Mesendoderm (in vitro differentiated cells): ENCODE measurements at places on chromosomes 2 and 18.

DNA sequence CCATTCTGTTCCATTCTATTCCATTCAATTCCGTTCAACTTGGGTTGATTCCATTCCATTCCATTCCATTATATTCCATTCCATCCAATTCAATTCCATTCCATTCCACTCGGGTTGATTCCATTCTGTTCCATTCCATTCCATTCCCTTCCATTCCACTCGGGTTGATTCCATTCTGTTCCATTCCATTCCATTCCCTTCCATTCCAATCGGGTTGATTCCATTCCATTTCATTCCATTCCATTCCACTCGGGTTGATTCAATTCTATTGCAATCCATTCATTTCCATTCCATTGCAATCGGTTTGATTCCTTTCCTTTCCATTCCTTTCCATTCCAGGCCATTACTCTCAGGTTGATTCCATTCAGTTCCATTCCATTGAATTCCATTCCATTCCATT, 1138.4 kb downstream of the RPIA start:
- H3K4me3 ChIP-seq, result no peak overlapping the region
- peaks cover 2% of the 10 kb centered on the region for H3K36me3 ChIP-seq
- H3K27me3 ChIP-seq, result no peaks in the 10 kb centered on the region
- H3K27ac ChIP-seq, result no peak overlapping the region

DNA sequence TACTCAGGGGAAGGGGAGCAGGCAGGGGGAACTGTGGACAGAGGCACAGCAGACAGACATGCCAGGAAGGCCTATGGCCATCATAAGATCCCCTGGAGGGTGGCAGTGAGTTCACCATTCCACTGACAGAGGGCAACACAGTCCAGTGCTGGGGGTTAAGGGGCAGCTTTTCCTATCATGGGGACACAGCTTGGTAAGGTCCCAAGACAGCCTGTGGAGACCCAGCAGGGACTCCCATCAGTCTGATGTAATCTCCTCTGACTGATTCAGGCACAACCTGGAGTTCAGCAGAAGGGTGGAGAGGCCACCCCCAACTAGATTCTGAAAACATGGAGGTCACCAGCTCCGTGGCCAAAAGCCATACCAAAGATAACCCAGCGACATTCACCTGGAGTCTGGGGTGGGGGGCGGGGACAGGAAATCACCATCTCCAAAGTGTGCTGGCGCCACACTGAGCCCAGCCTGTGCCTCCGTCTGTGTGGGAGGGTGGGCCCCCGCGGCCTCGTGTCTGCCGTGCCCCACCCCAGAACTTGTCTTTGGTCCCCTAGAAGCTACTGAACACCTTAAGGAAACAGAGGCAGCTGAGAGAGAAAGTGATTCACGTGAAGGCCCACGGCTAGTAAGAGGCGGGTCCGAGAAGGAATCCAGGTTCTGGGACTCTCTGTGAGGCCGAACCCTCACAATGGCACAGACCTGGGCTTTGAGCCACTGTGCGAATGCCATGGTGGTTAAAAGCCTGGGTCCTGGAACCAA, 28.6 kb downstream of the DNMT3A start:
- H3K27me3 ChIP-seq, result no peaks in the 10 kb centered on the region
- H3K27ac ChIP-seq, result no peak overlapping the region
- no peak overlapping the region for H3K4me3 ChIP-seq
- DNase-seq, result no peak
- H3K36me3 ChIP-seq, result no peaks in the 10 kb centered on the region

DNA sequence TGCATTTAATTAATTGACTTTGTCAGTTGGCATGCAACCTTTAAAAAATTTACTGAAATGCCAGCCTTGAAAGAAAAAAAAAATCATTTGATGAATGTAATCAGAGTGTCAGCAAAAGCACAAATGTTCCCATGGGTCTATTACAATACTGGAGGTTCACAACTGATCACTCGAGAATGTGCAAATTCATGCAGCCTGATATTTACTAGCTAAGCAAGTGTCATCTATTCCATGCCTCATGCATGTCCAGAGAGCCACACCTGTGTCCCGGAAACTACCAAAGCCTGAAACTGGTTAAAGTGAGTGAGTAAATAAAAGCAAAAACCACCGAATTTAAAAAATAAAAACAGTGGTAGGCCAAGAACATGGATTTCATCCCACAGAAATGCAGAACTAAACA, 415.3 kb upstream of the ID2 start:
- H3K27me3 ChIP-seq, result no peaks in the 10 kb centered on the region
- no peak overlapping the region for H3K27ac ChIP-seq
- DNase-seq, result no peak
- H3K36me3 ChIP-seq, result no peaks in the 10 kb centered on the region
- no peaks in the 10 kb centered on the region for H3K4me1 ChIP-seq
- H3K4me3 ChIP-seq, result no peak overlapping the region

DNA sequence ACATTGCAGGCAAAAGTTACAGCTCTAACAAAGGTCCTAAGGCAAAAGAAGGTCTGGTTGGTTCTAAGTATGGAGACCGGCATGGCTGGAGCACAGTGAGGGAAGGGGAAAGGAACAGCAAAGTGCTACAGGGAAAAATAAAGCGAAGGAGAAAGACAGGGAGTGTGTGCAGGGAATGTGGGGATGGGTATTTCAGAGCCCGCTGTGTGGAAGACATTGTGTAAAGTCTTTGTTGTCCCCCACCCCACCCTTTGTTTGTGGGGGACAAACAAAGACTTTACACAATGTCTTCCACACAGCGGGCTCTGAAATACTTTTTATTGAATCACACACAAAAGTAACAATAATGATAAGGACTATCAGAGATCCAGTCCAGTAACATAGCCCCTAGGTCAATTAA, 28.9 kb upstream of the C2orf15 start:
- no peak overlapping the region for H3K4me3 ChIP-seq
- no peaks in the 10 kb centered on the region for H3K4me1 ChIP-seq
- H3K36me3 ChIP-seq, result no peaks in the 10 kb centered on the region
- no peak for DNase-seq
- H3K27ac ChIP-seq, result no peak overlapping the region
- no peaks in the 10 kb centered on the region for H3K27me3 ChIP-seq

DNA sequence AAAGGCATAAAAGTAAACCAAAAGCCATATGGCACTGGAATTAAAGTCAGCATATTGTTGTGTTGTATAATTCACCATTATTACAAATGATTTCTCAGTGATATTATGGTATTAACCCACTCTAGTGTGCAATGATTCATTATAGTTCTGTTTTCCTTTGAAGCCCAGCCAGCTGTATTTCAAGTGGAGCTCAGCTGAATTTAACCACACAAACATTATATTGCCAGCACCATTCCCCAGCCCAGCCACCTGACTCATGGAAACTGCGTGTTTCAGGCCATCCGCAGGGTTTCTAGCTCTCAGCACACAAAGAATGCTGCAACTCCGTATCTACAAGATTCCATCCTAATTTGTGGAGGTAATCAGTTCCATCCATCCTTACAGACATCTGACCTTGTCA, 166.8 kb upstream of the CHAC2 start:
- H3K27me3 ChIP-seq, result no peaks in the 10 kb centered on the region
- no peaks in the 10 kb centered on the region for H3K4me1 ChIP-seq
- no peak for DNase-seq
- H3K27ac ChIP-seq, result no peak overlapping the region
- H3K4me3 ChIP-seq, result no peak overlapping the region

DNA sequence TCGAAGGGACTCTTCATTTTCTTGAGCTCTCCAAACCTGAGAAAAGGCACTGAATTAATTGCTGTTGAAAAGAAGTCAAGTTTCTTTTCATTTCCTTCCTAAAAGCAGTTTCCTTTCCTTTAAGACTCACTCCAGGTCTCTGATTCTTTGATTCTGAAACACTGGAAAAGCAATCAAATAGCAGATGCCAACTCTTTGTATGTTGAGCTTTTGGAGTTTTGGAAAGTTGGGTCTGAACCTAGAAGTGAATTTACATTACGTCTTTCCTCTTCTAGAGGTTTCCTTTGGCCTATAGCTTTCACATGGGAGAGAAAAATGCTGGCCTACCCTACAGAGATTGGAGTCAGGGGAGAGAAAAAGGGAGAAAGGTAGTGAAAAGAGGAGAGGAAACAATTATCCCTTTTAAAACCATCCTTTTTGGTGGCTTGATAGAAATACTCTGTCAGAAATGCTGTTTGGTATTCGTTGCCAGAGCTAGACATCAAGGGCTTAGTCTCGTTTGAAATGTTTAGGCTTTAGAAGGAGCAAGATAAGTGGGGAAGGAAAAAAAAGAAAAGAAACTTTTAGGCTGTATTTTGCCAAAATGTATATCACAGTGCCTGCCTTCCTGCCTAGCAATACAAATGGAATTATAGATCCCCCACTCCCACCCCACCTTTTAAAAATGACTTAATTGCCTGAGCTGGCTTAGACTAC, 187.7 kb downstream of the PRPF40A start:
- H3K4me3 ChIP-seq, result no peak overlapping the region
- no peak for DNase-seq
- no peak overlapping the region for H3K27ac ChIP-seq
- no peaks in the 10 kb centered on the region for H3K36me3 ChIP-seq
- no peaks in the 10 kb centered on the region for H3K27me3 ChIP-seq

DNA sequence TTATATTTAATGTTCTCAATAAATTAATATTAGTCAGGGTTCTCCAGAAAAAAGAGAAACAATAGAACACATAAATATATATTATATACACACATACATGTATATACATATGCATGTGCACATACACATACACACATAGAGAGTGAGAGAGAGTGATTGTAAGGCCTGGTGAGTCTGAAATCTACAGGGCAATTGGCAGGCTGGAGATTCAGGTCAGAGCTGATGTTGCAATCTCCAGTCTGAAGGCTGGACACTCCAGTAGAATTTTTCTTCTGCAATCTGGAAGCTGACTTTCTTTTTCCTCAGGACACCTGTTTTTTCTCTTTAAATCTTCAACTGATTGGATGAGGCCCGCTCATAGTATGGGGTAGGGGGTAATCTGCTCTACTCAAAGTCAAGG, 3.2 kb downstream of the TMEM182 start:
- no peak overlapping the region for H3K27ac ChIP-seq
- DNase-seq, result no peak
- no peaks in the 10 kb centered on the region for H3K27me3 ChIP-seq
- no peak overlapping the region for H3K4me3 ChIP-seq

DNA sequence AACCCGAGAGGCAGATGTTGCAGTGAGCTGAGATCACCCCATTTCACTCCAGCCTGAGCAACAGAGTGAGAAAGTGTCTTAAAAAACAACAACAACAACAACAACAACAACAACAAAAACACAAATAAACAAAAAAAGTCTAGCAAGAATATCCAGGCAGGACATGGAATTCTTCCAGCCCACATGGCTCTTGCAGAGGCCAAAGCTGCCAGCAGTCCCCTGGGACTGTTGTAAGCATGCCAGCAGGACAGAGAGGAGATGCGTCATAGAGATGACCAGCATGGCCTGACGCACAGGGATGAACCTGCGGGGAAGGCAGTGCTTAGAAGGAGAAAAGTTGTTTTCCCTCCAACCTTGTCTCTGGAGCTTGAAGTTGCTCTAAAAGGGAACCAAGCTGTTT, 182.3 kb upstream of the PGAP1 start:
- H3K27ac ChIP-seq, result no peak overlapping the region
- no peak overlapping the region for H3K4me3 ChIP-seq

GRCh38 chr2:228430986-228431385, 249.5 kb upstream of the SPHKAP start:
- H3K36me3 ChIP-seq, result no peaks in the 10 kb centered on the region
- H3K27me3 ChIP-seq, result no peaks in the 10 kb centered on the region
- H3K4me1 ChIP-seq, result no peaks in the 10 kb centered on the region
- H3K4me3 ChIP-seq, result no peak overlapping the region

- no peaks in the 10 kb centered on the region for H3K4me1 ChIP-seq
- no peaks in the 10 kb centered on the region for H3K27me3 ChIP-seq
- no peak overlapping the region for H3K4me3 ChIP-seq
- DNase-seq, result no peak
- no peaks in the 10 kb centered on the region for H3K36me3 ChIP-seq
Measured at GRCh38 chr2:95379371-95379831, 23.1 kb upstream of the FAHD2A start.

DNA sequence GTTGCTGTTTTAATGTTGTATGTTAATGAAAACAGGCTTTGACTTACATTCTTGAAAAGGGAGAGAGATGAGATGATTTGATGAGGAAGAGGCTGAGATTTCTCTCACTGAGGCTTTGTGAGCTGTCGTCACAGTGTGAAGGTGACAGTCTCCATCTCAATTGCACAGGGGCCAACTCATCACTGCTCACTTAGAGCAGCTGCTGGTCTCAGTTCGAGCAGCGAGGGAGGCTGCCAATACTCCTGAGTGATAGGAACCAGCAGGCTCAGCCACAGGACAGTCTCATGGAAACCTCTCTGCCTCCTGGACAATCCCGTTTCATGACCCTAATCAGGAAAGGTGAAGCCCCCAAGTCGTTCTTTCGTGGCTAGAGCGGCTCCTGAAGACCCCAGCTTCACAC, 170.7 kb upstream of the SOX11 start:
- H3K4me1 ChIP-seq, result no peaks in the 10 kb centered on the region
- no peak for DNase-seq
- H3K4me3 ChIP-seq, result no peak overlapping the region
- no peaks in the 10 kb centered on the region for H3K27me3 ChIP-seq
- no peaks in the 10 kb centered on the region for H3K36me3 ChIP-seq

DNA sequence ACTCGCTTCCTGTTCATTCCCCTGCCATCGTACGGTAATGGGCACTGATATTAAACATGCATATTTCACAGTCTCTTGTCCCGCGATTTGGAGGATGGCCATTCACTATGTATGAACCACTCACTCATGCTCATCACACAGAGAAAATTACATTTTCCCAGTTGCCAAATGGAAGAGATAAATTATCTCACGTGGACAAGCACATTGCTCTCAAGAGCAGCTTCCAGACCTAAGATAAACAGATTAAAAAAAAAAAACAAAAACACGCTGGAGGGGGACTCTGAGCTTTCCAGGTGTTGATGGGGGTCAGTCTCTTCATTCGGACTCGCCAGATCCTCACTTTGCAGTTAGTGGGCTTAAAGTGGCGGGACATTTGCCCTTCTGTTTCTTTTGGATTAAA, 1.7 kb upstream of the MAPK4 start:
- no peak overlapping the region for H3K4me3 ChIP-seq
- no peak for DNase-seq
- no peaks in the 10 kb centered on the region for H3K36me3 ChIP-seq
- H3K27me3 ChIP-seq, result peaks cover 16% of the 10 kb centered on the region

- no peaks in the 10 kb centered on the region for H3K27me3 ChIP-seq
- no peak for DNase-seq
- H3K4me1 ChIP-seq, result no peaks in the 10 kb centered on the region
Measured at GRCh38 chr2:121969766-121970639, 214.6 kb downstream of the TSN start.

- H3K4me3 ChIP-seq, result no peak overlapping the region
- no peaks in the 10 kb centered on the region for H3K27me3 ChIP-seq
- no peak overlapping the region for H3K27ac ChIP-seq
- no peaks in the 10 kb centered on the region for H3K36me3 ChIP-seq
Measured at GRCh38 chr2:112869258-112869842, 32.8 kb upstream of the IL1B start.

DNA sequence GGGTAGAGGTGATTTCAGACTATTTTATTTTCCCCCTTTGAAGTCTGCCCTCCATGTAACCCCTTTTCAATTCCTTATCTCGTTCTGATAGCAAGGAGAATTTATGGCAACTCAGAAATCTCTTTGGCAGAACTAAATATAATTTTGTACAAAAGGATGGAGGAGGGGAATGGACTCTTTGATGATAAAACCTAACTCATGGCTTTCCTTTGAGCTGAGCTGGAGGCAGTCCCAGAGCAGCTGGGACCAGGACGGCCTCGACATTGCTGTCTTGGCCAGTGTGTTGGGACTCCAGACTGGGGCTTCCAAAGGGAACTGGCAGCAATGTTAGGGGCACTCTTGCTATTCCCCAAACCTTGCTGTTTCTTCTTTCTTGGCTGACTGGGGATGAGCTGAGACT, 47.7 kb downstream of the PAX8 start:
- H3K4me1 ChIP-seq, result no peaks in the 10 kb centered on the region
- no peak overlapping the region for H3K4me3 ChIP-seq
- H3K36me3 ChIP-seq, result no peaks in the 10 kb centered on the region
- DNase-seq, result no peak
- no peaks in the 10 kb centered on the region for H3K27me3 ChIP-seq
